ENCODE measurements at places on chromosomes 1 and 21.
A peak's percentile ranks its signal among the peaks of the same experiment; 100 is the strongest.

DNA sequence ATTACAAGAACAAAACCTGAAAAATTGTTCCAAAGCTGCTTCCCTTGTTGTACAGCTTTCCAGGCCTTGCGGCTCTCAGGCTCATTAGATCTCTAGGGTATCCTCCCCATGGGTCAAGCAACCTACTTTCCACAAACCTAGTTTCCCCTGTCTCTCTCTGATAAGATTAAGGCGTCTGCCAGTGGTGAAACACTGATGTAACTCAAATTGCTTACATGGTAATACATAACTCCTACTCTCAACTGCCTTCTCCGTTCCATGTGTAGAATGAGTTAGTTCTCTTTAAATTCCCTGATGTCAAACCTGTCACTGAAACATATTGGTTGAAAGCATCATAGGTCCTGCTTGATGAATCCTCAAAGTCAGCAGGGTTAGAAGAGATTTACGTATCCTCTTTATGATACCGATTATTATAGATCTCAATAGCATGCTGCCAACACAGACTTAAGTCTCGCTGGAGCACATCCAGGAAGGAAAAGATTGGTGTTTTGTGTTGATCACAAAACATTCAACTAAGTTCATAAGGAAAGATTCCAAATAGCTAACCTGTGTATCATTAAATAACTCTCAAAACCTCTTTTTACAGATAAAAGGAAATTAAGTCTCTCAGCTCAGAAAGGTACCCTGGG is 10.6 kb downstream of the PPP1R15B start:
- no peak for DNase-seq

DNA sequence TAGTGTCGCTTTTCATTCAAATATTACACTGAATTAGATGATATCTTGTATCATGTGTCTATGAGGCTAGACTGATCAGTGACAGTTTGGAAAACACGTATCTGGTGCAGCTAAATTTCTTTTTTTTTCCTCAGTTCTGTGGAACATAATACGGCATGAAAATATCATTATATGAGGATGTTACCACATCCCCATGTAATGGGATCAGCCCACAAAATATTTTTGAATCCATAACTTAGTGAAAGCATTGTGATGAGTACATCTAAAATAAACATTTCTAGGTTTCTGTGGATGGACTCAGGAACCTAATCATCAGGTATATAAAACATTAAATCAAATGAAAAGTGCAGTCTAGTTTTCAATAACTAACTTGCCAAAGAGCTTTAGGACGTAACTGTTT is 356.3 kb downstream of the USP25 start:
- no peak for DNase-seq

- DNase-seq: no peak
These were observed 10.6 kb upstream of the SUMO3 start for GRCh38 chr21:44828362-44829056.

GRCh38 chr1:14363707-14364413 is 234.6 kb upstream of the KAZN start:
- no peak for DNase-seq

GRCh38 chr1:164233149-164233548 is 325.8 kb upstream of the PBX1 start:
- no peak for DNase-seq

GRCh38 chr1:2372551-2373490 is 18.5 kb downstream of the MORN1 start:
- no peak for DNase-seq

- no peak for DNase-seq
These were observed 6.3 kb upstream of the PHTF1 start for GRCh38 chr1:113765306-113766230.

DNA sequence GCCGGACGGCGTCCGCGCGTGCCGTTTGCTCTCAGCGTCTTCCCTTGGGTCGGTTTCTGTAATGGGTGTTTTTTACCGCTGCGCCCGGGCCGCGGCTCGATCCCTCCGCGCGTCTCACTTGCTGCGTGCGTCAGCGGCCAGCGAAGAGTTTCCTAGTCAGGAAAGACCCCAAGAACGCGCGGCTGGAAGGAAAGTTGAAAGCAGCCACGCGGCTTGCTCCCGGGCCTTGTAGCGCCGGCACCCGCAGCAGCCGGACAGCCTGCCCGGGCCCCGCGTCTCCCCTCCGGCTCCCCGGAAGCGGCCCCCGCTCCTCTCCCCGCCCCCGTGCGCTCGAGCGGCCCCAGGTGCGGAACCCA is 159.8 kb downstream of the RUNX1 start:
- peak; percentile 23 for DNase-seq

GRCh38 chr1:202561726-202562443 is 148.4 kb downstream of the SYT2 start:
- no peak for DNase-seq

DNA sequence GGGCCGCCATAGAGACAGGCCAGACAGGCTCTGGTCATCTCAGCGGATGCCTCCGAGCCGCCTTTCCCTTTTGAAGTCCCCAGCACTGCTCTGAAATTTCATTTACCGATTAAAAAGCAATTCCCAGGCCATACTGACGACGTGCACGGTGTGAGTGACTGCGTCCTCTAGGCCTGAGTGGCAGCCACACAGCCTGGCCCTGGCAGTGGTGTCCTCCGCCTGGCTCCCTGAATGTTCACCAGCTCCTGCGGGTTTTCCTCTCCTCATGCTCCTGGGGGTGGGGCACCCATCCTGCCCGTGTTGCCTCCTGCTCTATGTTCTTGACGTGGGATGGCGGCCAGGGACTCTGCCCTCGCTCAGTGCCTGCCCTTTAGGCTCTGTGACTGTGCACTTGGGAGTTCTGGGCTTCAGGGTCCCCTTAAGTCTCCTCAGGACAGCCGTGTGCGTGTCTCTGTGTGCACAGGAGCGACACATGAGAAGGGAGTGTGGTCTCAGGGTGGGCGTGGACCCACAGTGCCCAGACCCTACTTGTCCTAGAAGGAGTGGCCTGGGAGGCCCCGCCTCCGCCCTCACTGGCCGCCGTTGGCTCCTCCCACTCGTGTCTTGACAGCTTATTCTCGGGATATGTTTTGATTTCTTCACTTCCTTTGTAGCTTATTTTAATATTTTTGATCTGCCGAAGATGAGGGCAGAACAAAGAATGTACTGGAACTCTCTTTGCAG is 3.6 kb downstream of the SKI start:
- DNase-seq: no peak

GRCh38 chr1:66641891-66642473 is 108.0 kb downstream of the SGIP1 start:
- no peak for DNase-seq

- DNase-seq: no peak
These were observed 93.0 kb upstream of the BMP8A start for GRCh38 chr1:39398278-39399021.

All from NCI-H1092 (cell line).